Keratinocyte (primary cell): ENCODE measurements at places on chromosomes 16 and 17.
A peak's percentile ranks its signal among the peaks of the same experiment; 100 is the strongest.

DNA sequence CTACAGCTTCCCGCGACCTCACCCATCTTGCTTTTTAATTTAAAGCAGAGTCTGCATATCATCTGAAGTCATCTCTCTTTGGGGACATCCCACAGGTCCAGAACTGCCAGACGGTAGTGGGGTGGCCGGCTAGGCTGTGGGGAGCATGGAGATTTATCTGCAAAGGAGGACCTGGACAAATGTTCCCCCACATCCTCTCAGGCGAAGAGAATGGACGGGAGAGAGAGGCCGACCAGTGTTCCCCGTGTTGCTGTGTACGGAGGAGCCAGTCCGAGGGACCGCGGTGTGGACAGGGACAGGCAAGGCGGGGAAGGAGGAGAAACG lies 665 bp upstream of the MT1M start:
- DNase-seq, result no peak

DNA sequence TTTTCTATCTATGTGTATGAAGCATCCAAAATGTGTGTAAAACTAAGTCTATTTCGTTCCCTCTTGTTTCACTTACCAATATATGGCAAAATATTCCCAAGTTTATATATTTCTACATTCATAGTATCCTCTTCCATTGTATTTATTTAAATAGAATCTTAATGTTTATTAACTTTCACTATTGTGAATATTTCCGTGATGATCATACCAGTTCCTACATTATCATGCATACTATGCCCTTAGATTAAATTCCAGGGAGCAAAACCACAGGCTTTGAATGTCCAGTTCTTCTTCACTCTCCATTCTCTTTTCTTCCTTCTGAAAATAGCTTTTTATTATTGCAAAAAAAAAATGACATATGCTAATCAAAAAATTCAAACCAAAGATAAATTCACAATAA lies 4.0 kb downstream of the MAP2K6 start:
- no peak for DNase-seq

DNA sequence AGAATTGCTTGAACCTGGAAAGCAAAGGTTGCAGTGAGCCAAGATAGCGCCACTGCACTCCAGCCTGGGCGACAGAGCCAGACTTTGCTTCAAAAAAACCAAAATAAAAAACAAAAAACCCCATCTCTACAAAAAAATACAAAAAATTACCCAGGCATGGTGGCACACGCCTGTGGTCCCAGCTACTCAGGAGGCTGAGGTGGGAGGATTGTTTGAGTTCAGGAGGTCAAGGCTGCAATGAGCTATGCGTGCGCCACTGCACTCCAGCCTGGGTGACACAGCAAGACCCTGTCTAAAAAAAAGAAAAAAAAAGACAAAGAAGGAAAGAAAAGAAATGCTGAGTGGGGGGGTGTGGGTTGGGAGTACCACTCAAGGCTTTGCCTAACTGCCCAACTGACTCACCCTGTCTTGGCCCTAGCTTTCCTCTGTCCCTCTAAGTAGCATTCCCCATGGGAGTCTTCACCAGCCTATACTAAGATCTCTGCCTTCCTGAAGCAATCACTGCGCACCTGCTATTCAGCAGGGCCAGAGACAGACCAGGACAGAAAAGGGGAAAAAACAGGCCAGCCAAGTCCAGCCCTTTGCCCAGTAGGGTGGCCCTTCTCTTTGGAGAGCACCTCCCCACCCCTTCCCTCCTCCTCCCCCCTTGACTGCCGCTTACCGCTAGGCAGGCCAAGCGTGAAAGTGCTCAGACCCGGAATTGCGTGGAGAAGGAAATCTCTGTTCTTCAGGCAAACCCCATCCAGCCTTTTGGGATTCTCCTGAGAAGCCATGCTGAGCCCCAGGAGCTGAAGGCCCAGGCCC lies 45.8 kb downstream of the RTN4RL1 start:
- no peak for DNase-seq

- no peak for DNase-seq
Measured at GRCh38 chr17:68433211-68433610, 24.1 kb downstream of the WIPI1 start.

DNA sequence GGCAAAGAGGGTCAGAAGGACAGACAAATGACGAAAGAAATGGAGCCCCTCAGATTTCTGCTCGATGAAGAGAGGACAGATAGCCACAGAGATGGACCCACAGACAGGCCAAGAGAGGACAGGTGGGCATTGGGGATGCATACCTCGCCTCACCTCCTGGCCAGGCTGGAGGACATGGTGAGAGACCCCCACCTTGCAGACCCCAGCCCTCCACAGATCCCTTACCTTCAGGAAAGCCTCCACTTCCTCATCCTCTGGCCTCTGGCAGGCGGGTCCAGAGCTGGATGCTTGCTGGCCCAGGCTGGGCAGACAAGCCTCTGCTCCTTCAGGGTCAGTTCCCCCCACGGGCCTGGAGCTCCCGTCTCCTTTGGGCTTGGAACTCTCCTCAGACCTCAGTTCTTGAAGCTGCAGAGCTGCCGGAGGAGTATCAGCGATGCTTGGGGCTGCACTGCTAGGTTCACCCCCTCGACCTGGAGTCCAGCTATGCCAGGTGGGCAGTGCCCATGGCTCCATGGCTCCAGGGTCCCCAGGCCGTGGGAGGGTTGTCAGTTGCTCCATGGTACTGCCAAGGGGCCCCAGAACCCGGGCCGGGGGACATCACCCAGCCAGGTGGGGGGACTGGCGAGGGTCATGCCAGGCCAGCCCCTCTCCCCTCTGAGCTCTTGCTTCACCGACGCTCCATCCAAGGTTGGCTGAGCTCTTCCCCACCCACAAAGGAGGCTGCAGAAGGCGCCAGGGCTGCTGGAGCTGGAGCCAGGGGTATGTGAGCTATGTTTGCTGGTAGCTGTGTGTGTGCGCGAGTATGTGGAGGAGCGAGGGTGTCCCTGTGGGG lies 1.0 kb downstream of the TSPOAP1 start:
- no peak for DNase-seq

DNA sequence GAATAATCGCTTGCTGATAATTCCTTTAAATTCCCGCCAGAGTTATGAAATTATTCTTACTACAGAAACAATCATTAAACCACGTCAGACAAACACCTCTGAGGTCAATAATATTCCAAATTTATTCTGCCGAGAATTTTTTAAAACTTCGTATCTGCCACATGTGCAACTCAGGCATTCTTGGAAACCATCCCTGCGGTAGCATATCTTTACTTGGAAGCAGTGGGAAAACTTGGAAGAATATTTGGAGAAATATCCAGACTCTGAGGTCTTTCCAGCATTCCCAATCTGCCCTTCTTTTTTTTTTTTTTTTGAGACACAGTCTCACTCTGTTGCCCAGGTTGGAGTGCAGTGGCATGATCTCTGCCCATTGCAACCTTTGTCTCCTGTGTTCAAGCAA lies 2.0 kb upstream of the CCL11 start:
- no peak for DNase-seq

DNA sequence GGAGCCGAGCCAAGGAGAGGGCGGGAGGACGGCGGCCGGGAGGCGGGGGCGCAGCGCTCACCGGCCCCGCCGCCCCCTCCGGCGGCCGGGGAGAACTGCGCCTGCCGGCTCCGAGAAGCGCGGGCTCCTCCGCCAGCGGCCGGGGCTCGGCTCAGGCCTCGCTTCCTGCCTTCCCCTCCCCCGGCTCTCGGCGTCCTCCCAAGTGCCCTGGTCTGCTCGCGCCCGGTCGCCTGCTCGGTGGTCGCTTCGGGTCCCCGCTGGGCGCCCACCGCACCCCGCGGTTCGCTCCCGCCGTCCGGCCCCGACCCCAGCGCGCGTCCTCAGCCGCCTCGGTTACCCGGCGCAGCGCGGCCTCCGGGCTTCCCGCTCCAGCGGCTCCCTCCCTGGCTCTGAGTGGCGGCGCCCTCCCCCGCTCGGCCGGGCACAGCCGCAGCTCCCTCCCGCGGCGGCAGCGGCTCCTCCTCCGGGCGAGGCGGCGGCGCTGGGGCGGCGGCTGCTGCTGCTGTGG lies 313 bp downstream of the UBTF start:
- no peak for DNase-seq

- DNase-seq, result no peak
Measured at GRCh38 chr16:85712801-85713200, 24.0 kb upstream of the GINS2 start.

GRCh38 chr17:68238164-68238870 lies 9.5 kb upstream of the AMZ2 start:
- no peak for DNase-seq

DNA sequence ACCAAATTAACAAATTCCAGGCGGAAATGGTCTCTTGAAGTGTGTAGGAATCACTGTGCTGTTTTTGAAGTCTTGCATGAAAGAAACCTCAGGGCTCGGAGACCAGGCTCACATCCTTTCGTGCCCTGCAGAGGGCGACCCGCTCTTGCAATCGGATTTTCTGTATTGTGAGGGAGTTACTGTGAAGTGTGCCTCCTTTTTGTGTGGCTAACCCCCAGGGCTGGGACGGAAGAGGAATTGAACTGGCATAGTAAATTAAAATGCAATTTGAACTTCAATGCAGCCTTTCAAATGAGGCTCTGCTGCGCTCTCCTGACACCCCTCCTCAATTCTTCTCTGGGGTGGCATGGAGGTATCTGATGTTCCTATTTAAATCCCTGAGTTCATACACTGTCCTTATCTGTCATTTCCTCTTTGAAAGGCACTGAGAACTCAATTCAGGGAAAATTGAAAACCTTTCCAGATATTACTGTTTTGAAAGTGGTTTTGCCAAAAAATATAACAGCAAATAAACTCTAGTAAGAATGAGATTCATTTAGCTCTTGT lies 51.5 kb upstream of the MGAT5B start:
- no peak for DNase-seq

DNA sequence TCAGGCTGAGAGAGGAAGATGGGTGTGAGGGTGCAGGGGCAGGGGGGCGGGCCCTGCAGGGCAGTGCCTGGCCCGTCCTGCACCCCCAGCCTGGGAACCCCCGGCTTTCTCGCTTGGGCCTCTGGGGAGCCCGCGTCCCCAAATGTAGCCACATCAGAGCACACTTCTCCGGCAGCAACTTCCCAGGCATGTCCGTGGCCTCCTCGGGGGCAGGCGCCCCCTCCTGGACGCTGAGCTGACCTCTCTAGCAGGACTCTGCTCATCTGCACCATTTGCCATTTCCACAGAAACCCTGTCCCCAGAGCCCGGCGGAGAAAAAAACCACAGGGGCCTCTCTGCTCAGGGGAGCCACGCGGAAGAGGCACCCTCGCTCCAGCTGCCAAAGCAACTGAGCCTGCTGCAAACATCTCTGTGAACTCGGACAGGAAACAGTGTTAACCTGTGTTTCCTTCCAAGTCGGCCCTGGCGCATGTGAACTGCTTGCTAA lies 63.4 kb downstream of the KLHDC4 start:
- no peak for DNase-seq

GRCh38 chr17:12024327-12024726 lies 3.6 kb downstream of the MAP2K4 start:
- peak; percentile 78 for DNase-seq

GRCh38 chr16:11187522-11188023 lies 68.4 kb downstream of the SOCS1 start:
- no peak for DNase-seq

DNA sequence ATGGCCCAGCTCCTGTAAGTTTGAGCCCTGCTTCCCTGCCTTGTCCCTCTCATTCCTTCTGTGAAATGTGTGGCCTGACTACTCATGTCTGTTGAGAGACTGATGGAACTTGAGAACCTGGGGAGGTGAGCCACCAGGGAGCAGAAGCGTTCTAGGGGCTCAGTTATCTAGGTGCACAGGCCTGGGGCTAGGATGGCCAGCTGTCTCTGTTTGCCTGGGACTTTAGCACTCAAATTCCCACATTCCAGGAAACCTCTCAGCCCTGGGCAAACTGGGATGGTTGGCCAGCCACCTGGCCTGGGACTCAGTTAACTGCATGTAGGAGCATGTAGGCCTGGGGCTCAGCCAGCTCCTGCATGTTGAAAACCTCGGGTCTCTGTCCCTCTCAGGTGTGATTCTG lies 9.3 kb upstream of the EPN3 start:
- DNase-seq, result peak; percentile 83

DNA sequence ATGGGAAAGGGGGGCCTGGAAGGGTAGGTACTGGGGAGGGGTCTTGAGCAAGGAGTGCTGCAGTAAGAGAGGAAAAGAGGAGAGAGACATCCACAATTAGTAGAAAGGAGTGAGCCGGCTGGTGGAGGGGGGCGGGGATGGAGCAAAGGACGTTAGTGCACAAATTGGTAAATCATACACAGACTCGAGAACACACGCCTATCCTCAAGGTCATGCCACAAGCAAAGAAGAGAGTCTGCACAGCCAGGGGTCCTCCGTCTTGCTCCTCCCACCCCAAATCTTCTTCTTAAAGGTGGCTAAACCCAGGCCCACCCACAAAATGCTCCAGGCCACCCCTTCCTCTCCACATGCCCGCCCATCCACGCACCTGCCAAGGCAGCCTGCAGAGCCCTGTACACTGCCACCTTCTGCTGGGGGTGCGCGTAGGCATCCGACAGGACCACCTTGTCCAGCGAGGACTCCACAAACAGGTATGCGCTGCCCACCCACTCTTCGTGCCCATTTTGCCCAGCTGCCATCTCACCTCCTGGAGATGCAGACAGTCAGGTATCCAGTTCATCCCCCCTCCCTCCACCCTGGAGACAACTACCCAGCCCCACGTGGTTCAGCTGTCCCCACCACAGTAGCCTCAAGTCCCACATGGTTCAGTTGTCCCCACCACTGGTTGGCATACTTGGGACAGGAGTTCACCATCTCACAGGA lies 3.4 kb downstream of the TRADD start:
- DNase-seq, result no peak

DNA sequence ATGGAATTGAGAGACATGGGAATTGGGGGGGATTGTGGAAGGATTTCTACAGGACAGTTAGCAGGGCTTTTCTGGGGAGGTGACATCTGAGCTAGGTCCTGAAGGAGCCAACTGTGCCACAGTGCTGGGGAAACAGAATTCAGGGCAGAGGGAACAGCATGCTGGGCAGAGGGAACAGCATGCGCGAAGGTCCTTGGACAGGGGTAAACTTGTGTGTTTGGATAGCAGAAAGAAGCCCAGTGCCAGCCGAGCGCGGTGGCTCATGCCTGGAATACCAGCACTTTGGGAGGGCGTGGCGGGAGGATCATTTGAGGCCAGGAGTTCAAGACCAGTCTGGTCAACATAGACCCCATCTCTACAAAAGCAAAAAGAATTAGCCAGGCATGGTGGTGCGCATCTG lies 3.8 kb downstream of the STX1B start:
- DNase-seq, result no peak
